ENCODE measurements at places on chromosomes 6 and 20. TPM values are rescaled to one million over a fixed set of nuclear protein-coding genes. Genes with fewer than 3 reads are reported as not detected.

- no peak for DNase-seq
These were observed 50.3 kb upstream of the CDKAL1 start for GRCh38 chr6:20483887-20484497.

DNA sequence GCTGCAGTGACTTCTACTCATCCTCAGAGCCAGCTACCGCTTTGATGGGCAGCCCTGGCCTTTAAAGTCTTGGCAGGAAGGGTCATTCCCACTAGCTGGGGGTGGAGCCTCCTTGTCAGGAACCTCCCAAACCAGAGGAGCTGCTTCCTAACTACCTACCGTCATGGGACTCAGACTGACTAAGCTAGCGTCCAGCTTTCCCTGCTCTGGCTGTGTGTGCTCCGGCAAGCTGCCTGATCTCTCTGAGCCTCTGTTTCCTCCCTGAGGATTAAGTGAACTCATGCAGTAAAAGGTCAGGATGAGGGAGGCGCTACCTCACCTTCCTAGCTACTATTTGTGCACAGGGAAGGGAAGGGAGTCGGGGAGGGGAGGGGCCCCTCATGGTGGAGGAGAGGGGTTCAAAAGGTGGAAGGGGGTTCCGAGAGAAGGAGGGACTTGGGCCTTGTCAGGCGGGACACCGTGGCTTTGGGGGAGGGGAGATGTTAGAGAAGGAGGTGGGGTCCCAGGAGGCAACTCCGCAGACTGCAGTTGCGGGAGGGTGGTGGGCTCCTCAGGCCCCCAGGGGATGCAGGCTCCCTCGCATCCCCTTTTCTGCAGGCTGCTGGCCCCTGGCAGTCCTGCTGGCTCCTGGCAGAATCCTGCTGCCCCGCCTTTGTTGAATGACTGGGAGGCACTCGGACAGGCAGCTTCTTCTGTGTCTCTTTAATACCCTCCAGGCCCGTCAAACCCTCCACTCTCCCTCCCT, 9.8 kb downstream of the DUSP15 start:
- DNase-seq, result no peak

- DNase-seq, result no peak
These were observed 331.8 kb downstream of the RIMS1 start for GRCh38 chr6:72218125-72218524.

GRCh38 chr6:37943436-37944058, 124.0 kb downstream of the ZFAND3 start:
- DNase-seq, result no peak

GRCh38 chr20:61925555-61926252, 140.0 kb downstream of the TAF4 start:
- no peak for DNase-seq

- DNase-seq, result no peak
These were observed 70.4 kb downstream of the GCNT2 start for GRCh38 chr6:10591422-10592160.

RIMS1 gene
- 1.3 TPM for total RNA-seq

EPB41L1 gene
- 66.4 TPM for total RNA-seq

HLA-DOB gene
- total RNA-seq, result 2.0 TPM
